Activated CD8-positive, alpha-beta T cell treated with anti-CD3 and anti-CD28 coated beads, Interleukin-2, amount 10 ng/mL, durations not matched to agents 7 days and 5 days (primary cell): ENCODE measurements at places on chromosomes 2 and 18.

DNA sequence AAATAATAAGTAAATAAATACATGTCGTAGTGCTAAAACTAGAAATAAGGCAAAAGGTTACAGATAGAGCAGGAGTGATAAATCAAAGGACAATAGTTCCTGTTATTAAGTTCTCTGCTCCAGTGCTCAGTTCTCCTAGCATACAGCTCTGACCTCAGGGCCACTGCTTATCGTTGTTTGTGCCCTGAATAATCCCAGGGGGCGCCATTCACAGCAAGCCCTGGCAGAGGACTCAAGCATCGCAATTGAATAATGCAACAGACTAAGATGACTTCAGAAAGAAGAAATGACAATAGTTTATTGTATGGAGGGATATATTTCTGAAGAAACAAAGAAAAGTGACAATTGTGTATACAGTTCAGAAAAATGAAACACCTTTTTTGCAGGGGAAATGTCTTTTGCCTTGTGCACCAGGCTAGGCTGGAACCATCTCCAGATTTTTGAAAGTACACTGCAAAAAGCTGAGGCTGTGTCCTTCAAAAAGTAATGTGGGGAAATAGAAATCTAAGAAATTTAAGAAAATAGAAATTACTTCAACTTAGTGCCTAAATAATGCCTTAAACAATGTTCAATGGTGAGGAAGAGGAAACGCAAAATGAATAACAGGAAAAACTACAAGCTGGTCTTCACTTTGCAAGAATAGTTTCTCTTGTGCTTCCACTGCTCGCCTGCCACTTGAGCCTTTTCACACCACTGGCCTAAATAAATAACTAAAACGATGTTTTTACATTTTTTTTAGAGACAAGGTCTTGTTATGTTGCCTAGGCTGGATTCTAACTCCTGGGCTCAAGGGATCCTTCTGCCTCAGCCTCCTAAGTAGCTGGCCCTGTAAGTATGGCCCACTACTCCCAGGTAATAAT is 19.0 kb upstream of the CCNYL1 start:
- peak; percentile 57 for DNase-seq

GRCh38 chr18:25134861-25135260 is 217.1 kb downstream of the ZNF521 start:
- DNase-seq, result no peak

DNA sequence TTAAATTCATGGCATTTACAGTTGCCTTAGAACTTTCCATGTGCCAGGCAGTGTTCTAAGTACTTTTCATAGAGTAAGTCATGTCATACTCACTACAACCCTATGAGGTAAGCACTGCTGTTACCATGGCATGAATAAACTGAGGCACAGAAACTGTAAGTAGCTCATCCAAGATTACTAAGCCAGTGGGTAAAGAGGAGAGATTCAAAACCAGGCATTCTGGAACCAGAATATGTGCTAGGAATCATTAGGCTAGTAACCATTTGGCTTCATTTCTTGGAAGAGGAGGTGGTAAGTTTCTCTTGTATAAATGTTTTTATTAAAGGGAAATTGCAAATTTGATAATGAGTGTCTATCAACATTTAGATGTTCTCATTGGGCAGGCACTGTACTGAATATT is 35.1 kb downstream of the SOX11 start:
- no peak for DNase-seq

- peak; percentile 27 for DNase-seq
These were observed 17.3 kb upstream of the GTF2A1L start for GRCh38 chr2:48600204-48600813.

DNA sequence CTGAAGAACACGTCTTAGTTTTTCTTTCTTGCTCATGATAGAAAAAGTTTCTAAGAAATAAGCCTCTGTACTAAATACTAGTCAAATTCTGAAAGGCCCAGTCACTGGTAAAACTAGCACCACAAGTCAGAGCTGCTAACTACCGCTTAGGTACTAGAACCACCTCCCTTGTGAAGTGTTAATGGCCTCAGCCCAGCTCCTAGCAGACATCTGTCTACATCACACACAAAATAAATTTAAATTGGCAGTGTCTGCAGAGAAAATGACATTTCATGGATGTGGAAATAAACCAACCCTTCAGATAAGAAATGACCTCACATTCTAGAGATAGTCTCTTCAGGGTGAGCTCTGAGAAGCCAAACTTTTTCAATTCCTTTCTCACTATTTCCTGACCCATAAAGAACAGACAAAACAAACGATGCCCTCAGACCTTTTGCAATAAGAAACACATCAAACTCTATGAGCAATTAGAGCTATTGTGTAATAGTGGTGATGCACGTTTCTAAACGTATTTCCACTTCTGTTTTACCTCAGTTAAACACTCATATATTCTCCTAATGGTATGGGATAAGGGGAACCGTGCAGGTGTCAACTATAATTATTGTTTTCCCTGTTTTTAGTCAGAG is 70.3 kb upstream of the DSG1 start:
- DNase-seq, result no peak

GRCh38 chr2:69386360-69386759 is 667 bp downstream of the GFPT1 start:
- no peak for DNase-seq

DNA sequence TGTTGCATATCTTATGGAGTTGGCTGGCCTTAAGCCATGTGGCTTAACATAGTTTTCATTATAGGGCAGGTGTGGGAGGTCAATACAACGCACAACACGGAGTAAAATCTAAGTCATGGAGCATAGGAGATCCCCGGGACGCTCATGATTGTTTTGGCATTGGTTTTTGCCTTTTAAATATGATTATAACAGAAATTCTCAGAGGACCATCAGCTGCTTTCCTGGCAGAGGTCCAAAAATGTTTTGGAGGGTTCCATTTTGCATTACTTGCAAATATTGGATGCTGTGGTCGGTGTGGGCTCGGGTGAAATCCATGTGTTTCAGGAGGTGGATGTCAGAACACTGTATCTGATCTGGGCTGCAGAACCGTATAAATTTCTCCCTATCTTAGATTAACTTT is 3.4 kb downstream of the NCOA1 start:
- no peak for DNase-seq

DNA sequence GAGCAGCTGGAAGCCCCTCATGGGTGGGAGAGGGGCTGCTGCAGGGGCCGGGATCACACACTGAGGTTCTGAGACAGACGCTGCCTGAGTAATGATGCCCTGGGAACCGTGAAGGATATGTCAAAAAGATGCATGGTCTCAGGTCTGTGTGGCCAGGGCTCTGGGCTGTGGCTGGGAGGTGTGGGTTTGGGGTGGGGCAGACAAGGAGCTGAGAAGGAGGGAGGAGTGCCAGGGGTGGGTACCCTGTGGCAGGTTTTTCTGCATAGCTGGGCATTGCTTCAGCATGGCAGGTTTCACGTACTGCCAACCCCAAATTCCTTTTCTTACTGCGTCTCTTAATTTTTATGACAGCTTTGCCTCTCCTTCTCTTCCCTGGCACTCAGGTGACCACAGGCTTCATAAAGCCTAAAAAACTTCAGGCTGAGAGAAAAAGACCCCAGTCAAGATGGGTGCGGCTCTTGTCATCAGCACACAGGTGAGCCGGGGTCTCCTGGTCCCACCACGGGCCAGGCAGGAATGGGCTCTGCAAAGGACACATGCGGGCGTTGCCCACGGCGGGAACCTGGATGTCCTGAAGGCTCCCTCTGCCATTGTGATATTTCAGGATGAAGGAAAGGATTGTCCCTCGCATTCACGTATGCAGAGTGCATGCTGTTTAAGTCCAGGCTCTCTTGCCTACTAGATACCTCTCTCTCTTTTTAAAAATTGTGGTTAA is 18.0 kb downstream of the MALL start:
- no peak for DNase-seq

DNA sequence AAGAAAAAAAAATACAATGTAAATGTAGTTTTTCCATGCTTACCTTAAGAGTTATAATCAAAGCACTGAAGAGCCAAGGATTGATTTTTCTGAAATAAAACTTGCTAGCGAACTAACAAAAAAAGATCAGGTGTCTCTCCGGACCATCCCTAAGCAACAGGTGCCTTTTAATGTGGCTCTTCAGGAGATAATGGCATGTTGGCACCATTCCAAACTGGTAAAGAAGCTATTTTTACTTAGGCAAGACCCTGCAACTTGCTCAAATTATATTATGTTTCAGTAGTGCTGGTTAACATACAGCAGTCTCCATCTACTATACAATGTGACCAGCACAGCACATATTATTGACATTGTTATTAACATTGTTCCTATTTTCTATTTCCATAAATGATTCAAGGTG is 2.3 kb upstream of the GCC2 start:
- DNase-seq, result no peak

DNA sequence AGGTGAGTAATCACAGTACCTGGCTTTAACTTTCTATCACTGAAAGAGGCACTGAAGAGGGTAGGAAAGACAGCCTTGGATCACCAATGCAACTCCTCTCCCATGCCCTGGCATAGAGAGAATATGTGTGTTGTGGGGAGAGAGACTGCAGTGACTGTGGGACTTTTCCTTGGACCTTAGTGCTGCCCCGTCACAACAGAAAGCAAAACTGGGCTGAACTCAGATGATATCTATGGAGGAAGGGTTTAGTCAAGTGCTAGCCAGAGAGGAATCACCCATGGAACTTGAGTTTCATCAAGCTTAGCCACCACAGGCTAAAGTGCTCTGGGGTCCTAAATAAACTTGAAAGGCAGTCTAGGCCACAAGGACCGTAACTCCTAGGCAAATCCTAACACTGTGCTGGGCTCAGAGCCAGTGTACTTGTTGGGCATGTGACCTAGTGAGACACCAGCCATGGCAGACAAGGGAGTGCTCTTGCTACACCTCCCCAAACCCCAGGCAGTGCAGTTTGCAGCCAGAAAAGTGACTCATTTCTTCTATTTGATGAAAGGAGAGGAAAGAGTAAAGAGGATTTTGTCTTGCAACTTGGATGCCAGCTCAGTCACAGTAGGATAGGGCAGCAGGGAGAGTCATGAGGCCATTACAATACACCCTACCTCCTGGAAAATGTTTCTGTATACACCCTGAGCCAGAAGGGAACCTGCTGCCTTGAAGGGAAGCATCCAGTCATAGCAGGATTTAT is 105.8 kb upstream of the SPOPL start:
- no peak for DNase-seq

- DNase-seq, result no peak
These were observed 78.5 kb downstream of the PRKCE start for GRCh38 chr2:45729753-45730512.
